Erythroblast (primary cell): ENCODE measurements at places on chromosomes 1 and 21.

- no peak for DNase-seq
Observed at GRCh38 chr1:231931146-231931545, 304.6 kb downstream of the DISC1 start.

DNA sequence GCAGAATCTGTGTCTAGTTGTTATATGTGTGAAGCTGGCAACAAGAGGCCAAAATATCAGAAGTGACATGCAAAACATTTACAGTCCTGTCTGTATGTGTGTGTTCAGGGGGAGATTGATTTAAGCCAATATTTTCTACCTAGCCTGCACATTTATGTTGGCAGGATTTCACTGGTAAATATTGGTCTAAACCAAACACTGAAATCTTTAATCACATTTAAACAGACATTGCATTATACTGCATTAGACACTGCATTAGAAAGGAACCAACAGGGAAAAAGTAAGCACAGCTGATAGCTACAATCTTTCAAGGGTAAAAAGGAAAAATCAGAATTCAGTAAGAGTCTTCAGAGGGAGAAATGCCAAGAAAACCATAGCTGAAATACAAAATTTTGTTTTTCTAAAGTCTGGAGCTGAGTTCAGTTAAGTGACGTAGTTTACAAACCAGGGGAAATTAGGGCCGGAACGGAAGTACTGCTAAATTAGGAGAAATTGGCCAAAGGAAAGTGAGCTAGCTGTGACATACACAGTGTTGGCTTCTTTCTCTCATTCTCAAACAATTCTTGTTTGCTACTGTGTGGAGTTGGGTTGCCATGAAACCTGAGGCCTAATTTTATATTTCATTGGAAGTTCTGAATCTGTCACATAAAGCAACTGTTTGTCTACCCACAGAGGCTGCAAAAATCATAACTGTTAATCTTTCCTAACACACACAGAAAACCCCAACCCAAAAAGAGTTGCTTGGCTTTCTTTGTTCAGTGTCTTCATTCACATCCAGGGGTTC is 217.3 kb upstream of the SGIP1 start:
- no peak for DNase-seq

DNA sequence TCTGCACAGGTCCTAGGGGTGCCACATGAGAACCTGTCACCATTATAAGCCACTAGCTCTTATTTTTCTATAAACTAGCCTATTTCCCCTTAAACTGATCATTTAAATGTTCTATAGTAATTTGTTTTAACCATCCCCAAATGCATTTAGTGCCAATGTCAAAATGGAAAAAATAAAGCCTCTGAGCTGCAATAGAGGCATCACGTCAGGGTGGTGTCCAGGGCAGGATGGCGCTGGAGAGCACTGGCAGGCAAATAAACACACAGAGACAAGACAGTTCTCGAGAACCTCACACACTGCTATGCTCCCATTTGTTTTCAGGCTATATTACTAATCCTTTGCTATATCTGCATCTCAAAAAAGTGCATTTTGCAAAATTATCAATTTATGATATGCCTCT is 73.4 kb upstream of the NEK2 start:
- no peak for DNase-seq

GRCh38 chr1:119097380-119097779 is 43.1 kb downstream of the WARS2 start:
- DNase-seq: no peak

DNA sequence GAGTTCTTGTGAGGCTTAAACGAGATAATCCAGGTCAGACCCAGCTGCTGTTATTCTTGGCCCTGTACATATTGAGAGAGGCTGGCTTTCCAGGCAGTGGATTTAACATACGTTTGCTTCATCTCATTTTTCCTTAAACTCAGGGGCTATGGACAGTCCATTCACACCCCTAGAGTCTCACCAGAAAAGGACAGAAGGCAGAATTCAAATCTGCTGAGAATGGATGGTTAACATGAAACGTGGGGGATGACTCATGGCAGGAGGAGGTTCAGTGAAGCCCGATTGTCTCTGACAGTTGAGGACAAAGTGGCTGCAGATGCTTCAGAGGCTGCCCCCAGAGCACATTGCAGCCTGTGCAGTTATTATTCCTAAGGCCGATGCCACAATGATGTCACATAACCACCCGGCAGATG is 39.5 kb downstream of the TGFB2 start:
- no peak for DNase-seq

DNA sequence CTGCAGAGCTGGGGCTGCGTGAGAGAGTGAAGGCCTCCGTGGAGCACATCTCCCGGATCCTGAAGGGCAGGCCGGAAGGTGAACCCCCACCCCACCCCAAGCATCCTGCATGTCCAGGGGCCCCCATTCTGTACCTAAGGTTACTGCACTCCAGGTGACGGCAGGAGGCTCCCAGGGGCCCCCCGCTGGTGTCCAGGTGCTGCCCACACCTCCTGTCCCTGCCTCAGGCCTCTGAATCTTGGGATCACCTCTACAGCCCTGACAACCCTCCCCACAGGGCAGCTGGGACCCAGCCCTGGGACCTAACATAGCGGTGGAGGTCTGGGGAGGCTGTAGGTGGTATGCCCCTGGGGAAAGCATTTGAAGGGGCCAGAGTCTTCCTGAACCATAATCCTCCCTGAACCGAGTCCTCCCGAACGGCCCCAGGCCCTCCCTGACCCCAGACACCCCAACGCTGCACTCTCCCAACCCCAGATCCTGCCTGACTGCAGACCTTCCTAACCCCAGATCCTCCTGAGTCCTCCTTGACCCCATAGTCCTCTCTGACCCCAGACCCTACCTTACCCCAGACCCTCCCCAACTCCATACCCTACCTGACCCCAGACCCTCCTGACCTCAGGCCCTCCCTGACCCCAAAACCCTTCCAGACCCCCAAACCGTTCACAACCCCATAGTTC is 33.5 kb downstream of the TRIM11 start:
- no peak for DNase-seq

DNA sequence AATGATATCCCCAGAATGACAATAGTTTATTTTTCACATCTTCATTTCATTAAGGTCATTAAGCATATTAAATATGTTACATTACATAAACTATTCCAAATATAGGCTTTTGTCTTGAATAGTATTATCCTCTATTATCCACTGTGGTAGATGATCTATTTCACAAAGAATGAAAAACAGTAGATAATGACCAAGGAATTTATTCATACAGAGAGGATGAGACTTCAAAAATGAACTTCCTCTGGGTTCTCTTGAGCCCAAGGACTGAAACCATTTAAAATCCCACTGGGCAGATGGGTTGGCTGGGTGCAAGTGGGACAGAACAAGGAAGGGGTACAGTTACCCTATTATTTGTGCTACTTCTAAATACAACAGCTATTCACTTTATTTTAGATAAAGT is 33.0 kb downstream of the PTPN14 start:
- DNase-seq: no peak

DNA sequence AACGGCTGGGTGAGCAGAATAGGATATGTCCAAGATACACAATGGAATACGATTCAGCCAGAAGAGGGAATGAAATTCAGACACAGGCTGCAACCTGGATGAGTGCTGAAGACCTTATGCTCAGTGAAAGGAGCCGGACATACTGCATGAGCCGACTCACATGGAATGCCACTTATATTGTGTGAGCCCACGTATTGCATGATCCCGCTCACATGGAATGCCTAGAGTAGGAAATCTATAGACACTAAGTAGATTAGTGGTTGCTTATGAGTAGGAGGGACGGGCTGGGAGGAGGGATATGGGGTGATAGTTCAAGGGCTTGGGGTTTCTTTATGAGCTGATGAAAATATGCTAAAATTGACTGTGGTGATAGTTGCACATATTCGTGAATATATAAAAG is 26.8 kb downstream of the TMPRSS2 start:
- no peak for DNase-seq
